ENCODE measurements at places on chromosomes 3 and 15.

GRCh38 chr15:36626141-36626800 is 46.8 kb downstream of the CDIN1 start:
- DNase-seq, result no peak

GRCh38 chr3:167866331-167866730 is 130.8 kb downstream of the SERPINI1 start:
- DNase-seq, result no peak

- DNase-seq, result no peak
Measured at GRCh38 chr15:75042730-75043508, 19.5 kb downstream of the PPCDC start.

- no peak for DNase-seq
Measured at GRCh38 chr3:106965307-106965706, 411.9 kb upstream of the CCDC54 start.

DNA sequence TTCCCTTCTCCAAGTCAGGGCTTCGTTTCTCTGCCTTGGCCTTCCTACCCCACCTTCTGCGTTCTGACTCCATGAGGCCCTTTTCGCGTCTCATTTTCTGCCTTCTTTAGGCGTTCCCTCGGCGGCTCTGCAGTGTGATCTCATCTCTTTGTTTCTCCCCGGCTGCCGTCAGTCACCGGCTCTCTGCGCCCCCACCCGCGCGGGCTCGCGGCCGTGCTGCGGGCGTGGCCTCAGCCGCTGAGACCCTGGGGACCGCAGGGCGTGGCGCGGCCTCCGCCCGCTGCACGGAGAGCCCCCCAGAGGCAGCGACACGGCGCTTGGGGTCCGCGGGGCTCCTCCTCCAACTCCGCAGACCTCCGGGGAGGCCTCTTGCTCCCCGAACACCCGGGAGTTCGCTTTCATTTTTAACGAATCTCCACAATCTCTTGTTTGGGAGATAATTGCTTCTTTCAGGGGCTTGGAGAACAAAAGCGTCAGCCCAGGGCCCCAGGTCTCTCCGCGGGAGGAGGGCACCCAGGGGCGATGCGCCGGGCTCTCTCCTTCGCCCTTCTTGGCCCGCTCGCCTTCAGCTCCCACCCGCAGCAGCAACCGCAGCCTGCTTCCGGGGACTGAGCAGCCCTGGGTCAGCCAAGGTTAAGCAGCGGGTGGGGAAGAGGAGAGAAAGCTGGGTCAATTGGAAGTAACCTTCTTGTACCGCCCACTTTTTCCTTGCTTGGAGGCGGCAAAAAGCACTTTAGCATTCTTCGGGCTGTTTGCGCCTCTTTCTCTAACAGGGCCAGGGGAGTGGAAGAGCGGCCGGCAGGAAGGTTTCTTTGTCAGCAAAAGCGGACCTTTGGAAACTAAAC is 35.2 kb downstream of the GAP43 start:
- peak; percentile 67 for DNase-seq

DNA sequence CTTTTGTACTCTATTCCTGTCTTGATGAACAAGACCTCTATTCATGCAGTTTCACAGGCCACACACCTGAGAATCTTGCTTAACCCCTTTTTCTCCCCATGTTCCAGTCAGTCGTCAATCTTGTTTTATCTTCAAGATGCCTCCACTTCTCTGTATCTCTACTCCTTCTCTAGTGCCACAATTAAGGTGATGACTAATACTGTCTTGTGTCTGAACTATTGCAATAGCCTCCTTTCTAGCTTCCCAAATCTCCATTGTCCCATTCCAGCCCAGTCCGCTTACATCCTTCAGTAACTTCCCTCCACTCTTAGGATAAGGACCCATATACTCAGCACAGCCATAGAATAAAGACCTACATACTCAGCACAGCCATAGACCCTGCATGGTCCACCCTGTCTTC is 24.7 kb downstream of the CHST14 start:
- no peak for DNase-seq

- no peak for DNase-seq
Measured at GRCh38 chr15:56094171-56094570, 100.8 kb upstream of the NEDD4 start.

GRCh38 chr3:118740722-118741290 is 293.8 kb downstream of the IGSF11 start:
- no peak for DNase-seq

- DNase-seq, result no peak
Measured at GRCh38 chr15:80581976-80582375, 113.1 kb upstream of the ABHD17C start.

DNA sequence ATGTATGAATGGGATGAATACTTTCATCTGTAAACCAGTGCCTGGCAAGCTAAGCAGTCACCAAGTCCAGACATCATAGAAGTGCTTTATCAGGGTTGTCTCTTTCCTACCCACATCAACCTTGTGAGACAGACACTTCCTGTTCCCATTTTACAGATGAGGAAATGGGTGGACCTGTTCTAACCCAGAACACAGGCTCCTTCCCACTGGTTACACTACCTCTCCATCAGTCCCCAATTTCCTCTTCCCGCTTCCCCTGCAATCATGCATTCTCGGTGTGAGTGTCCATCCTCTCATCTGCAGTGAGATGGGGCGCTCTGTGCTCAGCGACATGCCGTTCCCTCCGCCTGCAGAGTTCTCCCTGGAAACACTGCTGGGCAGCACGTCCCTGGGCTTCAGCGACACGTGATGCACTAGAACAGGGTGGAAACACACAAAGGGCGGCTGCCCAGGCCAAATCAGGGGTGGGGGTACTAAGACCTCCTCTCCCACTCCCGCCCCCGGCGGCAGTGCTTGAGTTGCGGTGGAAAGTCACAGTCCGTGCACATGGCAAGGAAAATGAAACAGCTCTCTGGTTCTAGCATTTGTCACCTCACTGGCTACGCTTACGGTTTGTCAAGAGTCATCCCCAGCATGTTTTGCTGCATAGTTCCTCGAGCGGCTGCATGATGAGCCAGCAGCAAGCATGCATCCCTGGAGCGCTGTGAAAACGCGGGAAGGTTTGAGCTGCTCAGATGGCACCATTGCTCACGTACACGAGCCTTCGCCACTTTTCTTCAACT is 201.1 kb downstream of the ADAMTS17 start:
- DNase-seq, result no peak

DNA sequence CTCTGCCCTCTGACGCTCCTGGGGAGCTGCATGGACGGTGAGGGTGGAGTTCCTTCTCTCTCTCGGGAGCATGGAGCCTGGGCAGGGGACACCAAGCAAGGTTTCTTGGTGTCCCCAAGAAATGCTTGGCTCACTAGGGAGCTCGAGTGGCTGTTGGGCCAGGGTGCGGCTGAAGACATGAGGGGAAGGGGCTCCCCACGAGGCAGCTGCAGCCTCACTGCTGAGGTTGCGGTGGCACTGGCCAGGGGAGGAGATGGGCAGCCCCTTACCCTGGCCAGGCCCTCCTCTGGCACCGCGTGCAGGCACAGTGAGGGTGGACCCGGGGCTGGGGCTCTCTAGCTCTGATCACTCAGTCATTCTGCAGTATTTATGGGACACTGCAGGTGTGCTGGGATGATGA is 43.5 kb upstream of the SLC41A3 start:
- no peak for DNase-seq

DNA sequence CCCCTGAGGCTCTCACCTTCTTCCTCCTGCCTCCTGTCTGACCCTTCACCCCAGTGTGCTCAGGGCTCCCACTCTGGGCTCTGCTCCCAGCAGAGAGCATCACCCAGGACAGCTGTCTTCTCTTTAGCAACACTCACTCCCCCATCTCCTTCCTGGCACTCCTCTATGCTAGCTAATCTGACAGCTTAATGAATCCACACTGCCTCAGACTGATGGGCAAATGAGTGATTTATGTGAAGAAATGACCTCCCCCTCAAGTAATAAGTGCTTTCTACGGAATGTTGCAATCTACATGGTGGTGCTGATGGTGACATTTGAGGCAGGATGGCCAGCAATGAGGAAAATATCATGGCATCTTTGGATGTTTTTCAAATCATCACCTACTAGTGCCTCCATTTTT is 83.6 kb downstream of the LSM3 start:
- DNase-seq, result no peak

- no peak for DNase-seq
Measured at GRCh38 chr15:29887721-29888120, 65.5 kb upstream of the TJP1 start.

GRCh38 chr15:71254491-71254890 is 139.2 kb downstream of the THSD4 start:
- DNase-seq, result no peak

GRCh38 chr3:126015075-126015474 is 46.1 kb downstream of the ROPN1B start:
- DNase-seq, result no peak

DNA sequence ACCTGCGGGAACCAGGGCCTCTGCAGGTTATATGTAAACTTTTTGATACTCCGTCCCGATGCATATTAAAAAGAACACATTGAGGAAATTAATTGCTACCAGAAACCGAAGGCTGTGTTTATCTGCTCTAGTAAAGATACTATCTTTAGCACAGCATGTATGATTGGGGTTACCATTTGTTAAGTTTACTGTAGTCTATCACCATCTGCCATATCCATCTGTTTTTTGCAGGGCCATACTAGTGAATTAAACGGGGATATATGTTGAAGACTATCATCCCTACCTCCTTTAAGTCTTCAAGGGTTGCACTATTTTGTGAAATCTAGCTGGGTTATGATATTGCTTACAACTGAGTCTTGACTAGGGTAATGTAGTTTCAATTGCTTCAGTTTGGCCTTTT is 597.0 kb downstream of the SQOR start:
- DNase-seq, result no peak

GRCh38 chr3:29686889-29687592 is 406.2 kb downstream of the RBMS3 start:
- no peak for DNase-seq

DNA sequence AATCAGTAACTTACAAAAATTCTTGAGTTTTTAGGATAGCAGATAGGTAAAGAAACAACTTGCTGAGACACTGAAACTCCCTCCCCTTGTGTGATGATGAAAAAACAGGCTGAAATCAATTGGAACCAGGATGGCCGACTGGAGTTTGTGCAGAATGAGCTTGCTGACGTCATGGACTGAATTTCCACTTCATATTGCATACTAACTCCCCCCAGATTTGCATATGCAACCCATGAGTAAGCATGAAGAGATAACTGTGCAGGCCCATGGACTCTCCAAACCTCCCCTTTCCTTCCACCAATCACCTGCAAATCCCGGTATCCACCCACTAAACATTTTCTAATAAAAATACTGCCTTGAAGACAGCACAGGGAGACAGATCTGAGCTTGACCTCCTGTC is 82.0 kb upstream of the SCN5A start:
- DNase-seq, result no peak

DNA sequence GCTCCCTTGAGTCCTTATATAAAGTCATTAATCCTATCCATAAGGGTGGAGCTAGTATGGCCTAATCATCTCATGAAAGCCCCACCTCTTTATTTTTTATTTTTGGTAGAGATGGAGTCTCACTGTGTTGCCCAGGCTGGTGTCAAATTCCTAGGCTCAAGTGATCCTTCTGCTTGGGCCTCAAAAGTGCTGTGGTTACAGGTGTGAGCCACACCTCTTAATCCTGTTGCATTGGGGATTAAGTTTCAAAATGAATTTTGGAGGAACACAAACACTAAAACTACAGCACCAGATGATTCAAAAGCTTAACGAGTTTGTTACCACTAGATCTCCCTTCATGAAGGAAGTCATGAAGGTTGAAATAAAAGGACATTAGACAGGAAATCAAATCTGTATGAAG is 27.7 kb downstream of the RAB7A start:
- no peak for DNase-seq

GRCh38 chr3:38173834-38174418 is 8.6 kb downstream of the OXSR1 start:
- no peak for DNase-seq

GRCh38 chr3:89405176-89405575 is 297.8 kb downstream of the EPHA3 start:
- no peak for DNase-seq

GRCh38 chr3:122618614-122619013 is 41.2 kb downstream of the PARP15 start:
- no peak for DNase-seq

- DNase-seq, result no peak
Measured at GRCh38 chr3:58157700-58158099, 53.1 kb downstream of the DNASE1L3 start.

DNA sequence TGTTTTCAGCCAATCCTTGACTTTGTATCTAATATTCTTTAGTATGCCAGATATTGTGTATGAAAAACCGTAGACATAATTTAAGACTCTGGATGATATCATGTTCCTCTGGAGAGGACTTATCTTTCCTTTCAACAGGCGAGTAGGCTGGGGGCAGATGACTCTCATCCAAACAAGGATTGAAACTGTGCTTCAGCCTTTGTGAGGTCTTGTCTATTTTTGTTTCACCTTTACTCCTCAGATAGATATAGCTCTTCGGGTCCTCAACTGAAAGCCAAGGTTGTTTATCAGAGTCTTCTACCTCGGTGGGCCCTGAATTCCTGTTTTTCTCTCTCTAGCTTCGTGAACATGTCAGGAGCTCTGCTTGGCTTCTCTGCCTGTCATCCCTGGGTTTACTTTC is 66.0 kb downstream of the C3orf20 start:
- DNase-seq, result no peak

DNA sequence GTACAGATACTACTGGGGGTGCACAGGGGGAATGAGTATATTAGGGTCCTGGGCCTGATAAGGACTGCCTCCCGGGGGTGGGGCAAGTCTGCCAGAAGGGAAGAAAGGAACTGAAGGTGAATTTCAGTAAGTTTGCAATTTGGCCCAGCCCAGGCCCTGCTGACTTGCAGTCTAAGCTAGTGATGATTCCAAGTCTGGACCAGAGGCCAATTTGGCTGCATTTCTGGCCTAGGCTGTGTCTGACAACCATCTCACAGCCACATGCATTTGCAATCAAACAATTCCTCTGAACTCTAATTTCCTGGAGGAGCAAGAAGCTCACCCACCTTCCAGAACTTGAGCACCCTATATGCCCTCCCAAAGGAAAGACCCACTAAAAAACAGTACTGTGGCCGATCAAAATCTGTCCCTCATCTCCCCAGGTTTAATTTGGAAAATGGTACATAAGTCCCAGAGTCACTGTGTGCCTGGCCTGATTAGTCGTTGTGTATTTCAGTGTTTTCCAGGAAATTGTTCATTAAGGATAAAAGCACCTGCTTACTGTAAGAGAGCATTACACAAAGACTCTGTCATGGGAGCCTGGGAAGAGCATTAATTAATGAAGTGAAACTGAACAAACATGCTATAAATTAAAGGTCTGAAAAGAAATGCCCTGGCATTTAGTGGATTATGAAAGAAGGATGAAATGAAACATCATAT is 114.5 kb downstream of the MEGF11 start:
- DNase-seq, result peak; percentile 36

- DNase-seq, result no peak
Measured at GRCh38 chr3:158488670-158489069, 82.3 kb upstream of the MLF1 start.

- no peak for DNase-seq
Measured at GRCh38 chr3:37592328-37592727, 269.4 kb upstream of the CTDSPL start.
